ENCODE measurements at places on chromosomes 11 and 22.

GRCh38 chr11:71387200-71387599 lies 61.0 kb downstream of the DHCR7 start:
- no peak for DNase-seq

DNA sequence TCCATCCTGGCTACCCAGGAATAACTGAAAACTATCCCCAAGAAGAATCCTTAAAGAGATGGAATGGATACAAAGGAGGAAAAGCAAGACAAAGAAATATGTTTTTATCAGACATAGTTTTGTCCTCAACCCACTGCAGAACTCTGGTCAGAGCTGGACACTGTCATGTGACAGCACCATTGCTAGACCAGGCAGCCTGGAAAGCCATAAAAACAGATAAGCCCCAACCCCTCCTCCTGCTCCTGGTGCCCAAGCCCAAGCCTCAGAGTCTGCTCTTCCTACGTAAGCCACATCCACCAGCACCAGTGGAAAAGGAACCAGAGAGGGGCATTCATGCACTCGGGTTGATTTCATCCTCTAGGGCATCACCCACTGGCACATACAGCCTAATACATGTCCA lies 116.9 kb downstream of the TRIM29 start:
- DNase-seq, result no peak

GRCh38 chr11:36088266-36088972 lies 144.6 kb downstream of the LDLRAD3 start:
- no peak for DNase-seq

DNA sequence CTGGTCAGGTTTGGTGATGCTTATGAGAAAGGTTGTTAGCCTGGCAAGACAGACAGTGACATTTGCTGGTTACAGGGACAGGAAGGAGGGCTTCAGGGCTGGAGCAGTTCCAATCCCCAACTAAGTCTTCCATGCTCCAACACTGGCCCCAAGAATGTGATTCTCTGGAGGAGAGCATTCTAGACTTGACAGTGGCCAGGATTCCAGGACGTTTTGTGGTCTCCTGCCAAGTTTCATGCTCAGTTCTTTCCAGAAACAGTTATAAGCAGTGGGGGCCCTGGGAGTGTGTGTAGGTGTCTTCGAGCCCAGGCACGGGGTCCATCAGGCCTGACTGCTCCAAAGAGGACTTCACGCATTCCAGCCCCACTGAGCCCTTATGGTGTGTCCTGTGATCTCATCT lies 8.9 kb upstream of the GRK3 start:
- DNase-seq, result no peak

GRCh38 chr11:99739464-99740089 lies 718.8 kb downstream of the CNTN5 start:
- peak; percentile 8 for DNase-seq

DNA sequence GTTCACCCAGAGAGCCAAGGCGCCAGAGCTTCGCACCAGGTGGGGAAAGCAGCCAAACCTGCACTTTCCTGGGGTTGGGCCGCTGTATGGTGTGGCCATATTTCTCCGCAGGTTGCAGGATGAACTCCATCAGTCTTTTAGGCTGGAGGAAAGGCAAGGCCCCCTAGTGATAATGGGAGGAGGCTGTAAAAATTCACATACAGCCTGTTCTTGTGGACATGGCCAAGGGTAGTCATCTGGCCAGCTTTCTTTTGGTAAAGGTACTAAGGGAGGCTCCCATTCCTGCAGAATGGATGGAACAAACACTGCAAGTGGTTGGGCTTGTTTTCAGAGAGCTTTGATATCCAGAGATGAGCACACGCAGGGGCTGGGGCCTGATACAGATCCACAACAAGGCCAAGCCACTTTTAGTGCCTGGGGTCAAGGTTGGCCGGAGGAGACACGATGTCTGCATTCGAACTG lies 29.6 kb downstream of the C22orf31 start:
- DNase-seq, result no peak

DNA sequence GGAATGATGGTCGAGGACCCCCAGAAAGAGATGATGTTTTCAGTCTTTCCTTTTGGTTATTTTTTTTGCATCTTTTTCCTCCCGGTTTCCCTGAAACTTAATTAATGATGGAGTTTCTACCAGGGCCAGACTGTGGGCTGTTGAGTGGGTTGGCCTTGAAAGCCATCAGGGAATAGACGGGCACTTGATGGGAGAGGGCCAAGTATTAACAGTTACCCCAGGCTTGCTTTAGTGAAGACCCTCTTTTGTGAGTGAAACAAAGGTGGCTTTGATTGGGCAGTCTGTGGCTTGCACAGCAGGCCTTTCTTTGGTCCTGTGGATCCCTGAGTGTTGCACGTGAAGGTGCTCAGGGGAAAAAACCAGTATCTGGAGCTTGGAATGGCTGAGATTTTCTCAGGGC lies 56.9 kb downstream of the AMOTL1 start:
- DNase-seq, result no peak

GRCh38 chr22:37082251-37082873 lies 27.2 kb downstream of the TMPRSS6 start:
- DNase-seq, result no peak

- no peak for DNase-seq
Observed at GRCh38 chr11:130120045-130120444, 39.5 kb upstream of the ST14 start.

DNA sequence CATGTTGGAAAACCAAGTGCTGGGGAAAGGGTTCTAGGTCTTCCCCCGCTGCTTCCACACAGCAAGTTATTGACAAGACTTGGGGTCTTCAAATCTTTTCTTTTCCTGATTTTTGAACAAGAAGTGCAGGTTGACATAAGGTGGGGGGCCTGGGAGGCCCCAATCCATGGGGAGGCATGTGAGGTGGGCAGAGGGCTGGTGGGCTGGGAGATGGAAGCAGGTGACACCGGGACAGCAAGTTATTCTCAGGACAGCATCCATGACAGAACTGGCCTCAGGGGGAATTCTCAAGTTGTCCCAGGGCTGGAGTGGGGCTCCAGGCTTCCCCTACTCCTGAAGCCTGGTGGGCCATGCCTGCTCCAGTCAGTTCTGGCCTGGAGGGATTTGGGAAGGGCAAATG lies 5.5 kb downstream of the FGF19 start:
- DNase-seq, result no peak

- DNase-seq, result no peak
Observed at GRCh38 chr11:73268671-73269271, 3.4 kb upstream of the P2RY6 start.

- DNase-seq, result no peak
Observed at GRCh38 chr11:1194977-1195681, 27.7 kb upstream of the MUC5B start.

DNA sequence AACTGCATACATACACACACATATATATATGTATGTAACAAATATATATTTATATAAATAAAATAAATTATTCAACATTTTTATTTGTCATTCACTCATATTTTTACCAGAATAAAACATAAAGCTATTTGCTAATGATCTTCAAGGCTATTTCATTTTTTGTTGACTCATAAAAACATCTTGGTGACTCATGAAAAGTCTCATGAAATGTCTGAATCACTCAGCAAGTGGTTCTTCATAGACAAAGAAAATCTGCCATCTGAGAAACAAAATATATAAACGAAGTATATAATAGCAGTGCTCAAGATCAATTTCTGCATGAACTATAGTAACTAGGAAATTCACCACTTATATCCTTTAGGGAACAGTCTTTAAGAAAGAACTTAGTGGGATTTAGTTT lies 764.8 kb upstream of the FAT3 start:
- no peak for DNase-seq

GRCh38 chr11:101429703-101430540 lies 153.9 kb downstream of the TRPC6 start:
- no peak for DNase-seq

- no peak for DNase-seq
Observed at GRCh38 chr22:30947816-30948454, 20.6 kb downstream of the MORC2 start.

- no peak for DNase-seq
Observed at GRCh38 chr11:78156127-78156844, 16.9 kb upstream of the ALG8 start.

GRCh38 chr11:18731949-18732821 lies 6.2 kb upstream of the IGSF22 start:
- peak; percentile 27 for DNase-seq

DNA sequence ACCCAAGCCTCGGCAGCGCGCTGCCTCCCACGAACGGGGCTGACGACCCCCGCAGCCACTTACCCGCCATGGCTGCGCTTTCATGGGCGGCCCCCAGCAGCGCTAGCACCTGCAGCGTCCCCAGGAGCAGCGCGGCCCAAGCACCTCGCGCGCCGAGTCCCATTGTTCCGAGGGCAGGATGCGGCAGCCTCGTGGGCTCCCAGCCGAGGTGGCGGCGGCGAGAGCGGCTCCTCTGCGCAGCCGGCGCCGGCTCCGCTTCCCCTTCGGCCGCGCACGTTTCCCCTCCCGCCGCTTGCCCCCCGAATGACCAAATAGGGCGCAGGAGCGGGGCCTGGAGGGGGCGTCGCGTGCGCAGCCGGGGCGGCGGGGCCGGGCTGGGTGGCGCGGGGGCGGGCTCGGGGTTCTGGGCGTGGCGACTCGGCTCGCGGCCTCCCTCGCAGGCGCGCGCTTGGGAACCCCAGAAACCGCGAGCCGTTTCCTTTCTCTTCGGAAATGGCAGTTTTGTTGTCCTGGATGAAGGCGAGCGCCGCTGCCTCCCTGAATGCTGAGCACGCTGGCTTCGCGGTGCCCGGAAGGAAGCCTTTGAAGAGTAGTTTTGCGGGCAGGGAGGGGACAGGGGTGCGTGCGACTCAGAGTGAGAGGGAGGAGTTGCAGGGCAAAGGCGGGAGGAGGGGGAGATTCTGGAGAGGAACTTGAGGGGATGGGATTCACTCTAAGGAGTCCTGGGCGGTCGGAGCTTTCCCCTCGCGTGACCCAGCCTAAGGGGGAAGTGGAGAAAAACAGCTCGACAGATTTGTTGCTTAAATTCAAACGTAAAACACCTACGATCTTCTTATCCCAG lies at the start of gene TMEM123:
Gene TMEM123 (minus strand): TSS at position 305 of the 841 bp plus-strand sequence. CDS start 142 bp downstream, at position 163.
- no peak for DNase-seq

GRCh38 chr22:38788021-38788816 lies 5.7 kb downstream of the DNAL4 start:
- no peak for DNase-seq

All from HS-27A (cell line).